Left kidney (tissue), 8 donors: ENCODE measurements at places on chromosomes 6 and 20.

DNA sequence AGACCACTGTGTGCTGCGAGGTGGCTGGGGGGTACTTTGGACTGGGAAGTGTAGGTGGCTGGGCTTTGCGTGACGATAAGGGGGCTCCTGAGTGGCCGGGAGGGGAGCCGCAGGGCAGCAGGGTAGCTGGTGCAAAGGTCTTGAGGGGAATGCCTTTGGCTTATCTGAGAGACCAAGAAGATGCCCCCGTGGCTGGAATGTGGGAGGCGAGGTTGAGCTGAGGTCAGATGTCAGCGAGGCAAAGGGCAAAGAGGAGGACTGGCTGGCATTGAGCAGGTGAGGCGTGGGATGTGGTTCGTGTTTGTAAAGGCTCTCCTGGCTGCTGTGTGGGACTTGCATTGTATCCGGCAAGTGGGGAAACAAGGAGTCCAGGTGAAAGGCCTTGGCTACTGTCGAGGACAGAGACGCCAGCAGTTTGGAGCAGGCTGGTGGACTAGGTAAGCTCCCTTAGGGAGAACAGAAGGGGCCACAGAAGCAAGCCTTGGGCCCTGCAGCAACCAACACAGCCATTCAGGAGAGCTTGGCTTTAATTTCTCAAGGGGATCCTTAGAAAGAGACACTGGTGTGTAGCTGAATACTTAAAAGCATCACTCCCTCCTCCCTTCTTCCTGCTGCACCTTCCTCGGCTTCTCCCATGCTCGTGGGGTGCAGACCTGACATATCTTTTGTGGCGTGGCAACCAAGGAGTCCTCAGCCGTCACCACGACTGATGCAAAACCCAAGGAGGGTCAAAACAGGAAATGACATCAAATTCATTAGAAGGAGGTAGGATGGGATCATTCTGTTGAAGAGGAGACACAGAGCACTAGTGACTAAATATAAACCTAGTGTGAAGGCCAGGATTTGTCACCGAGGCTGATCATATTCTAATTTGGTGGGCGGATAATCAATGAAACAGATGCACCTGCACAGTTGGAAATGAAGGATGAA, 53.5 kb upstream of the ERVFRD-1 start:
- no peak for DNase-seq

GRCh38 chr6:150036081-150036480, 10.7 kb upstream of the RAET1L start:
- no peak for DNase-seq

DNA sequence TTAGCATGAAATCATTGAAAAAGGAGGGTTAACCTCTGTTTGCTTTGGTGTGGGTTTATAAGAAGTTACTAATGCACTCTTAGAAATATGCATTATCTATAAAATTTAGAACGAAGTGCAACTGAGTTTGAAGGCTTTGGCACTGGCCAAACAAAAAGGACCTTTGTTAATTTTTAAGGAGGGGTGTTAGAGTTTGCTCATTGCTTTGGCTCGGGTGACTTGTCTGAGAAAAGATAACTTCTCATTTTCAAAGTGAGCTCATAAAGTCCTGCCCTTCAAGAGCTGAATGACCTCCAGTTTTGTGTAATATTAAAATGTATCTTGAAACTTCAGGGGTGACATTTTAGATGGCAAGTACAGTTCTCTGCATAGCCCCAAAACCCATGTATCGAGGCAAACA, 25.9 kb downstream of the NEDD9 start:
- no peak for DNase-seq

- DNase-seq: no peak
Observed at GRCh38 chr6:44339301-44339700, 3.1 kb upstream of the SPATS1 start.

GRCh38 chr20:31698803-31699718, 23.6 kb downstream of the BCL2L1 start:
- no peak for DNase-seq

- DNase-seq: no peak
Observed at GRCh38 chr20:2817341-2817726, 1.2 kb downstream of the TMEM239 start.

- no peak for DNase-seq
Observed at GRCh38 chr6:136766274-136766673, 26.0 kb downstream of the MAP3K5 start.
